ENCODE measurements at places on chromosomes 5 and 9.

GRCh38 chr9:90393365-90394152 lies 249.1 kb downstream of the DIRAS2 start:
- DNase-seq = no peak

DNA sequence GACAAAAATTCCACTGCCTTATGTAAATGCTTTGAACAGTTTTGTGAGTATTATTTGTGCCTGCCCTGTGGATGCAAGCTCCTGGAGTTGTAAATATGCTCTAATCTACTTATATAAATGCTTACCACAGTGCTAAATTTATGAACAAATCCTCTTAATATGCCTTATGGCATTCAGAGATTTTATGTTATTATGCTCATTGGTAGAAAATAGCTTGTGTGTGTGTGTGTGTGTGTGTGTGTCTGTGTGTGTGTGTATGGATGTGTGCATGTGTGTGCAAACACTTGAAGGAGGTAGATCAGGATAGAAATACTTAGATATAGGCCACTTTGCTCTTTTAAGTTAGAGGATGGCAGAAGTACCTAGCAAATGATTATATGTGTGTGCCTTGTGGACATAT lies 253.9 kb downstream of the TAF11L14 start:
- no peak for DNase-seq

- DNase-seq = peak; percentile 20
Observed at GRCh38 chr9:125189011-125189360, 617 bp downstream of the PPP6C start.

- DNase-seq = no peak
Observed at GRCh38 chr5:101531026-101531425, 627.9 kb upstream of the ST8SIA4 start.

DNA sequence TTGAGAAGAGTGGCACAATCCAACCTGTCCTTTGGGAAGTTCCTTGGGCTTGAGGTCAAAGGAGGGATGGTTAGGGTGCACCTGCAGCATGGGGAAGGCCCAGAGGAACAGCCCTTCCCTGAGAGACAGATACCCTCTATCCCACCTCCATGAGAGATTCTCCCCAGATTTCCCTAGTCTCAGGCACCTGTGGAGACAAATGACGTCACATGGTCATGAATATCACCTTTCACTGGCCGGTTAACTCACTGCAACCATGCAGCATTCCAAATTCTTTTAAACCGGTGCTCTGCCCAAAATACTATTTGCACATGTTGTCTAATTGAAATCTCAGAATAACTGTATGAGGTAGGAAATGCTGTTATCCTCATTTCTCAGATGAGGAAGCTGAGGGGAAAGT lies 15.6 kb upstream of the TRIO start:
- no peak for DNase-seq

- no peak for DNase-seq
Observed at GRCh38 chr5:124274949-124275348, 471.5 kb downstream of the ZNF608 start.

- DNase-seq = no peak
Observed at GRCh38 chr5:89011778-89012711, 129.1 kb upstream of the MEF2C start.

- peak; percentile 76 for DNase-seq
Observed at GRCh38 chr9:100411472-100412283, 15.3 kb upstream of the MSANTD3 start.

DNA sequence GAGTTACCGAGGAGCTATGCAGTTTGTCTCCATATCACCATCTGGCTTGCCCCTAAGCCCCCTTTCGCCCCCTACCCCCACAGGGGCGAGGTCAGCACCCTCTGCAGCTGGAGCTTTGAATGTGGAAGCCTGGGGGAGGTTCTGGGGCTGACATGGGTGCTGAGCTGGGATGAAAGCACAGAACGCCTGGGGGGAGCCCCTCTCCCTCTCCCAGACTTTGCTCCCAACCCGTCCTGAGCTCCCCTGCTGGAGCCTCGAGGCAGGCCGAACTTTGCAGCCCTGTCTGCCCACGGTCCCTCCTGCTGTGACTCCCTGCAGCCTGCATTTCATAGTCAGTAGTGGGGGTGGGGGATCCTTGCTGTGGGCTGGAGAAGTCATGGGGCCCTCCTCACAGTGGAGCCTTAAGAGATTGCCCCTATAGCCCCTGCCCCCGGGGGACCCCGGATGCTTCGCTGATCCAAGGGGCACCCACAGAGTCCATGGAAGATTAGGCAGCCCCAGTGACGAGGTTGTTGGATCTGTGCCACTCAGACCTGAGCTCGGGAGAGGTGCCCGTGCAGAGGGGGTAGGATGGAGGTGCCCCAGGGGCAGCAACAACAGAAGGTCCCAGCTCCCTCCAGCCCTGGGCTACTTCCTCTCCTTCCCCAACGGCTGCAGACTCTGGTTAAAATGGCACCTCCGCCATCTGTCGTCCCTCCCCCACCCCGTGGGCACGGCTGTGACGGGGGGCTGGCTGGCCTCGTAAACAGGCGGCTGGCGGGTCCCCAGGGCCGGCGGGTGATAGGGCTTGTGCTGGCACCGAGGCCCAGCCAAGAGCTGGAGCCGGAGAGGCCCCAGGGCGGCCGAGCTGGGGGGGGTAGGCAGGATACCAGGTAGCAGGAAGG lies 162.0 kb downstream of the C9orf50 start:
- DNase-seq = no peak

DNA sequence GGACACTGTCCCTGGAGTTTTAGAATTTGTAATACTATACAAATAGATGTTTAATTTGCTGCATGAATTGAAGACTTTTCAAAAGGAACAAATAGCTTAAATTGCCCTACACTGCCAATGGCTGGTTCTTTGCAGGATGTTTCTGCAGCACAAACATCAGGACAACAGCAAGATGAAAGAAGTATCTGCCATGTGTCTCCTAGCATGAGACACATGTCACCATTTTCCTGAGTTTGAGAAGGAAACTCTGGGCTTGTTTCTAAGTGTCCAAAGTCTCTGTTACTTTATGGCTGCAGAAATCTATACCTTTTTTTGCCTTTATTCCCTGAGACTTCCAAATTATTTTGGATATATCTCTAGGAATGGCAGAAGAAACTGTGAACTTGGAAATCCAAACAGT lies 623 bp upstream of the OR13F1 start:
- no peak for DNase-seq

GRCh38 chr9:71884005-71884404 lies 27.0 kb downstream of the ABHD17B start:
- DNase-seq = no peak

- no peak for DNase-seq
Observed at GRCh38 chr5:140842798-140843733, 2.1 kb downstream of the PCDHA8 start.

DNA sequence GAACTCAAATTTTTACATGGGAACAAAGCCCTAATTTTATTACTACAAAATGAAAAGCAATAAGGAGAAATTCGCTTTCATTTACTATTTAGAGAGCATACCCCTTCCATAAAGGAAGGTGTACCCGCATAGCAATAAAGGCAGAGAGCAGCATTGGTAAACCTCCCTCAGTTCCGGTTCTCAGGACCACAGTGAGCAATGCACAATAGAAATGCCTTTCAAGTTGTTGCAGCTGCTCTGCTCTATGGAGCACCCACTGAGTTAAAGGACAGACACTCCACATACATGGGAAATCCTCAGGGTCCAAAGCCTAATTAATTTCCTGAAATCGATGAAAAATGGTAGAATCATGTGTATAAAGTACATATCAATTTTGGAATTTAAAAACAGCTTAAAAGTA lies 89.9 kb upstream of the MPDZ start:
- no peak for DNase-seq

GRCh38 chr5:60463179-60463868 lies 236.6 kb downstream of the DEPDC1B start:
- DNase-seq = no peak

GRCh38 chr5:77168161-77168878 lies 42.2 kb upstream of the PDE8B start:
- no peak for DNase-seq

- no peak for DNase-seq
Observed at GRCh38 chr9:85898332-85898731, 42.6 kb upstream of the NAA35 start.

GRCh38 chr9:127960410-127961154 lies 20.2 kb downstream of the EEIG1 start:
- no peak for DNase-seq

- DNase-seq = no peak
Observed at GRCh38 chr9:134624621-134625181, 16.9 kb upstream of the COL5A1 start.

GRCh38 chr5:172445866-172446265 lies 8.5 kb downstream of the SH3PXD2B start:
- no peak for DNase-seq

DNA sequence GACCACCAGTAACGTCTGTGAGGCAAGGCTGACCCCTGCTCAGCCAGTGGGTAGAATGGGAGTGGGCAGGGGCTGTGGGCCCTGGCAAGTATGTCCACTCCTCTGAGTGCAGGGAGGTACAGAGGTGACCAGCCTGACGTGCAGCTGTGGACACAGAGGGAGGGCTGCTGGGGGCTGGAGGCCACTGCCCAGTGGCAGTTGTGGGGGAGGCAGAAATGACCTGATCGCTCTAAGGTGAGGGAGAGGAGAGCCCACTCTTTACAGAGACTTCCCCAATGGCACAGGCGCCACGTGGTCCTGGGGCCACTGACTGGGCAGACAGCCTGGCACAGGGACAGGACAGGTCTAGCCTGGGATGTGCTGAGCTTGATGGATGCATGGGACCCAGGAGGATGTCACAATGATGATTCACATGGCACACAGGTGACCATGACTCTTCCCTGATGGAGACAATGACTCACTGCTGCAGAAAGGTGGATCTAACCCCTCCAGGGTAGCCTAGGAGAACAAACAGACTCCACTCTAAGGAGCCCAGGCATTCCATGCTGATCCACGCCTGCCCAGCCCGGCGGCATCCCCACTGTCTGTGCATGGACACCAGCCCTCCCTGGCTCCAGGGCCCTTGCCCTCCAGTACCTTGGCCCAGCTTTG lies 7.7 kb downstream of the LPCAT1 start:
- peak; percentile 2 for DNase-seq

DNA sequence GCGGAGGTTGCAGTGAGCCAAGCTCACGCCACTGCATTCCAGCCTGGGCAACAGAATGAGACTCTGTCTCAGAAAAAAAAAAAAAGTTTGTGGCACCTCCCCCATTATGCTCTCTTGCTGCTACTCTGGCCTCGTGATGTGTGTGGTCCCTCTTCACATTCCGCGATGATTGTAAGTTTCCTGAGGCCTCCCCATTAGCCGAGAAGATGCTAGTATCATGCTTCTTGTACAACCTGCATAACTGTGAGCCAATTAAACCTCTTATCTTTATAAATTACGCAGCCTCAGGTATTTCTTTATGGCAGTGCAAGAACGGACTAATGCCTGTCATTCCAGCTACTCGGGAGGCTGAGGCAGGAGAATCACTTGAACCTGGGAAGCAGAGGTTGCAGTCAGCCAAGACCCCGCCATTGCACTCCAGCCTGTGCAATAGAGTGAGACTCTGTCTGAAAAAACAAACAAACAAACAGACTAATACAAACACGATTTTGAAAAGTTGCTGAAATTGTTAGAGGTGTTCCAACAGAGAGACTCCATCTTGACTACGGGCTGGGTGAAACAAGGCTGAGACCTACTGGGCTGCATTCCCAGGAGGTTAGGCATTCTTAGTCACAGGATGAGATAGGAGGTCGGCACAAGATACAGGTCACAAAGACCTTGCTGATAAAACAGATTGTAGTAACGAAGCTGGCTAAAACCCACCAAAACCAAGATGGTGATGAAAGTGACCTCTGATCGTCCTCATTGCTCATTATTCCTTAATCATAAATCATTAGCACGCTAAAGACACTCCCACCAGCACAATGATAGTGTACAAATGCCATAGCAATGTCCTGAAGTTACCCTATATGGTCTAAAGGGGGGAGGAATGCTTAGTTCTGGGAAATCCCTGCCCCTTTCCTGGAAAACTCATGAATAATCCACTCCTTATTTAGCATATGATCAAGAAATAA lies 8.3 kb upstream of the AFF4 start:
- DNase-seq = no peak

DNA sequence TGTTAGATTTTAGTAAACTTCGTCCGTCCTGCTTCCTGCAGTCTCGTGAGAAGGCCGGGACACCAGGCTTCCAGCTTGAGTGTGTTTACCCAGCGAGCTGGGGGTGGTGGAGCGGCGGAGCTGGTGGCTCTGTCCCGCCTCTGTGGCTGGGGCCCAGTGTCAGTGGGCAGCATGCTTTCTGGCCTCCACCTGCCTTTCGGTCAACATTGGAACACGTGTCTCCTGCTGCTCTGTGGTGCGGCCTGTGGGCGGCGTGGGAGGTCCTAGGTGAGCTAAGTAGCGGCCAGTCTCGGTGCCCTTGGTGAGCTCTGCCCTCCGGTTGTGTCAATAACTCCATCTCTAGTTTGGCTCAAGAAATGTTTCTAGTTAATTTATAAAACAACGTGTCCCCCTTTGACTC lies 125.9 kb downstream of the GADD45G start:
- DNase-seq = no peak

- DNase-seq = no peak
Observed at GRCh38 chr5:78811121-78811817, 162.7 kb upstream of the LHFPL2 start.

- DNase-seq = no peak
Observed at GRCh38 chr5:27818888-27819287, 780.5 kb upstream of the CDH9 start.

GRCh38 chr5:109589239-109589638 lies 100.5 kb upstream of the MAN2A1 start:
- DNase-seq = no peak

DNA sequence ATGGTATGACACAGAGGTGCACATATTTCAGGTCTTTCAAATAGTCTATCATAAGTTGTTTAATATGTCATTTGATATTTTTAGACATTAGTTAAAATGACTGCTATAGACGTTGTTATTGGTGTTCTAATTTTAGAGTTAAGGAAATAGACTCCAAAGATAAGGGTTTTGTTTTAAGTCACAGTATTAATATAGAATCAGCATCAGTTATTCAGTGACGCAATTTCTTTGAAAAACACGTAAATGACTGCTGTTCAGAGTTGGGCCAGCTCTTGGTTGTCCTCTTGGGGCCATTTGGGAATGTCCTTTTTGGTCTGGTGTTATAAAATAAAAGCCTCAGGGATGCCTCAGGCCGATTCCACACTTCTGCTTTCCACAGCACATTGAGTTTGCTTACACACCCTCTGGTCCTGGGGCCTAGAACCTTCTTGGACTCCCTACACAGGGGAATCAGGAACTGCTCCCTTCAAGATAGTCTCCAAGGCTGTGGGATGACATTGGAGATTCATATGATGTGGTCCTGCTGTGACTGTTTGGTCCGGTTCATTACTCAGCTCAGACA lies 14.3 kb downstream of the OTULIN start:
- DNase-seq = no peak

Data from T-helper 17 cell (primary cell).